ENCODE measurements at places on chromosomes 1 and 21. TPM values are rescaled to one million over a fixed set of nuclear protein-coding genes. Genes with fewer than 3 reads are reported as not detected.

BATF3 gene
- total RNA-seq, result 0.59 TPM

FLG2 gene
- total RNA-seq, result not detected

CFHR2 gene
- total RNA-seq, result not detected

KLHDC9 gene
- 1.5 TPM for total RNA-seq

RIPK4 gene
- 2.2 TPM for total RNA-seq

GART gene
- total RNA-seq, result 85.8 TPM

IL19 gene
- not detected for total RNA-seq

CR1L gene
- not detected for total RNA-seq

NUF2 gene
- total RNA-seq, result 1.8 TPM

CFHR5 gene
- not detected for total RNA-seq

RUNX3 gene
- total RNA-seq, result 1.8 TPM

FALEC gene
- 0.36 TPM for total RNA-seq

OLFML2B gene
- total RNA-seq, result 49.9 TPM

RNF19B gene
- total RNA-seq, result 19.7 TPM

TMEM269 gene
- total RNA-seq, result under 0.01 TPM

OR2L8 gene
- not detected for total RNA-seq

HHAT gene
- 5.1 TPM for total RNA-seq
